ENCODE measurements at places on chromosomes 16 and 17.

DNA sequence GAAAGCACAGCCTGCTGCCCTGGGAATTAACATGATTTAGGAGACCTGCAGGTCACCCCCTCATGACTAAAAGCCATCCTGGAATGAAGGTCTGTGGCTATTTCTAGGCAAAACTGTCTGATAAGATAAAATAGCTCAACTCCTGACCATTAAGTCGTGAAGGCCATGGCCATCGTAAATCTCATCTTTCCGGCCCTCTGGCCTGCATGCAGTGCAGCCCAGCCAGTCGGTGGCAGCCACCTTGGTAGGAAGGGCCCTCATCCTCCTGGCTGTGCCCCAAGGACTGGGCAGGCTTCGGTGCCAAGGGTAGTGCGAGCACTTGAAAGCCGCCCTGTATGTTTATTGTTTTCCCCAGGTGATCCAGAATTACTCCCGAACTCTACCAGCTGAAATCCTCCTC is 18.2 kb upstream of the MEOX1 start:
- DNase-seq: no peak

GRCh38 chr17:34169496-34169895 is 85.6 kb upstream of the CCL2 start:
- DNase-seq: no peak

DNA sequence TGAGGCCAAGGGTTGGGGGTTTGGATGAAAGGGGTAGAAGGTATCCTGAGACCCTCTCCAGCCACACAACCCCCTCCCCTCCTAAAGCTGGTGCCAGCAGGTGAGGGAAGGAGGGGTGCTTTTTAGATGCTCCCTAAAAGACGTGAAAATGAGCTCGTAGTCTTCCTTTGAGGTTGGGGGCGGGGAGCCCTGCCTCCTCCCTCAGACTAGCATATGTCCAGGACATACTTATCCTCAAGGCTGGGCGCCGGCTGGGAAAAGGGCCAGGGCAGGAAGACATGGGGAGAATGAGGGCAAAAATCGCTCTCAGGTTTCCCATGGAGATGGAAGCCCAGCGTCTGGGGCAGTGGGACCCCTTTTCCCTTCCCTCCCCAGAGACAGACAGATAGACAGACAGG is 26.7 kb downstream of the SRCIN1 start:
- no peak for DNase-seq

- DNase-seq: no peak
These were observed 139.0 kb upstream of the PLCG2 start for GRCh38 chr16:81639931-81640680.
